MV-4-11 (cell line): ENCODE measurements at places on chromosomes 3 and 15.

DNA sequence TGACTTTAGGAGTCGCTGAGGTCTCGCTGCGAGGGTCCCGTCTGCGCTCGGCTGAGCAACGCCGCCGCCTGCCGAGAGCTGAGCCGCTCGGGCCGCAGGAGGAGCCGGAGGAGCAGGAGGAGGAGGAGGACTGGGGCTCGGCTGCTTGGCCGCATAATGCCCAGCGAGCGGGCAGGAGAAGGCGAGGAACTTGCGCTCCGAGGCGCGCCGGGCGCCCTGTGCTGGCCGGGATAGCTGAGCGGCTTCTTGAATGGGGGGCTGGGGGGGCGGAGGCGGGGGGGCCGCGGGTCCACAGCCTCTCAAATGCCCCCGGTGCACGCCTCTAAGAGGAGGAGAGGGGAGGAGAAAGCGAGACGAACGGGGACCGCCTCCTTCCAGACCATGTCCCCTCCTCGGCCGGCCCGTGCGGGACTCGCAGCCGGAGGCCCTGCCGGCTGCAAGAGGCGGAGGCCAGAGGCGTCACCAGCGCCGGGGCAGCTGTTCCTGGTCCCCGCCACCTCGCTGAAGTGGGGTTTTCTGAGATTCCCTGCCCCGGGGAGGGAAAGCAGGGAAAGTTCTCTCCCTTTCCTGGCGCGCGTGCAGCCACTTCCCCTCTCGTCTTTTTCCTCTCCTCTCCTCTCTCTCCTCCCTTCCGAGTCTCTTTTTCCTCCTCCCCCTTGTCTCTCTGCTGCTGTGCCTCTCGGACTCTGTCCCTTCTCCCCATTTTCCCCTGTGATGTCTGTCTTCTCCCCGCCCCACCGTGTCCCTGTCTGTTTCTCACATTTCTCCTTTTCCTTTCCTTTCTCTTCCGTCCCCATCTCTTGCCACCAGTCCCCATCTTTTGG is at the start of gene ADAMTS9:
ADAMTS9 (minus strand) TSS at position 220 of the 824 bp plus-strand sequence. CDS start 343 bp downstream, outside the sequence.
- no peak for DNase-seq

GRCh38 chr3:38984731-38985130 is 67.0 kb downstream of the SCN11A start:
- DNase-seq: no peak

- no peak for DNase-seq
Observed at GRCh38 chr15:54029081-54029480, 50.8 kb downstream of the UNC13C start.

DNA sequence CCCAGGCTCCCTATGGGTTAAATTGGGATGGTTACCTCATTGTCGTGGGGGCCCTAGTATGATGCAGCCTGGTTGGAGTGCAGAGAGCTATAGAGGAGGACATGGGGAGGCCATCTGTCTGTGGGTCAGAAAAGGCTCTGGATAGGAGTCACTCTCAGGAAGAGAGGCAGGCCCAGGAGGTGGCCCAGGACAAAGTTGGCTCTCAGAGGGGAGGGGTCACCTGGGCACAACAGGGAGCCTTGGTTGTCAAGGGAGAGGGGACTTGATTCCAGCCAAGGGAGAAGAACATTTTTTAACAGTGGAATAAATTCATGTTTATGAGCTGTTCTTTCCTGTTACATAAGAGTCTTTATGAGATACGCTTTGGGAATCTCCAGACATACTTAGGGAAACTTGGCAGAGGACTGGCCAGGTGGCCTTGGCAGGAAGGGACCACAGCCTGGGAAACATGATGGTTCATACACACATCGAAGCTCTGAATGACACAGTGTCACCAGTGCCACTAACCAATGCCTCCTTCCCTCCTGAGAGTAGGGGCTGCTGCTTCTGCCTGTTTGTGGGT is 27.5 kb upstream of the LCTL start:
- DNase-seq: no peak

- no peak for DNase-seq
Observed at GRCh38 chr15:94286583-94286982, 55.2 kb downstream of the MCTP2 start.

- no peak for DNase-seq
Observed at GRCh38 chr15:62545467-62546227, 380.6 kb upstream of the C2CD4B start.

- DNase-seq: no peak
Observed at GRCh38 chr15:52857937-52858781, 68.0 kb upstream of the ONECUT1 start.

GRCh38 chr3:126357295-126358037 is at the start of gene KLF15:
Gene KLF15 (minus strand): TSS chr3:126357408. CDS start chr3:126352922, 4,486 bp downstream.
- DNase-seq: peak; percentile 55
